NAMALWA (cell line): ENCODE measurements at places on chromosomes 12 and 14.
A peak's percentile ranks its signal among the peaks of the same experiment; 100 is the strongest.

DNA sequence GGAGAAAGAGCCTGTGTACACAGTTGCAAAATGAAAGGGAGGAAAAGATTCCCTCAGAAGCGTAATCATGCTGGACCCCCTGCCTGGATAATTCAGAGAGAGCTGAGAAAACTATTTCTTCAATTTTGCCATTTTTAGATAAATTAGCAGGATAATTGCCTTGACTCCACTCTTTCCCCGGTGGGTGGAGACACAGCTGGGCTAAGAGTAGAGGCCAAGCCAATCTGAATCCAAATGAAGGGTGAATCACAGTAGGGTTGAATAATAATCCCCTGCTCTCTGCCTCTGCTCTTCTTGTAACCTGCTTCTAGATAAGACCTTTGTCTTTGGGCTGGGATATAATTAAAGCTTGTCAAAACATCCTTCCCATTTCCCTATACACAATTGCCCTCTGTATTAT is 150.1 kb downstream of the CAPZA3 start:
- no peak for DNase-seq

GRCh38 chr12:70920251-70920851 is at the start of gene PTPRR:
PTPRR (minus strand) TSS chr12:70920738; CDS start chr12:70920390, 348 bp downstream.
- no peak for DNase-seq

- no peak for DNase-seq
These were observed 105.8 kb downstream of the C12orf50 start for GRCh38 chr12:87923361-87923760.

- DNase-seq, result peak; percentile 72
These were observed 172.2 kb upstream of the GZMB start for GRCh38 chr14:24806061-24806678.

DNA sequence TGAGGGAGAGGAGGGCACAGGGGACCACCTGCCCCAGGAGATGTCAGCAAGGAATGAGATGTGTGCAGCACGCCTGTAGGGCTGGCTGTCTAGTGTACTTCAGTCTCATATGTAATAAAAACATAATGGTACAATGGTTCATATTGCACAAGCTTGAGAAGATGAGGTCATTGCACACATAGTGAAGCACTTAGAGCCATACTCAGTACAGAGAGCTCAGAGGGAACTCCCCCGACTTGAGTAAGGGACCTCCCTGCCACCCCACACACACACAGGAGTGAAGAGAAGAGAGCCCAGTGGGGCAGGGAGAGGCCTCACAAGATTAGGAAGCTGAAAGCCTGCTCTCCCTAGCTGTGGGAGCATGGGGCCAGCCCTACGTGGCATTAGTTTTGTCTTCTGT is 61.5 kb downstream of the SLC6A12 start:
- DNase-seq, result no peak

- DNase-seq, result peak; percentile 35
These were observed 27.7 kb upstream of the CALM1 start for GRCh38 chr14:90368946-90369721.

DNA sequence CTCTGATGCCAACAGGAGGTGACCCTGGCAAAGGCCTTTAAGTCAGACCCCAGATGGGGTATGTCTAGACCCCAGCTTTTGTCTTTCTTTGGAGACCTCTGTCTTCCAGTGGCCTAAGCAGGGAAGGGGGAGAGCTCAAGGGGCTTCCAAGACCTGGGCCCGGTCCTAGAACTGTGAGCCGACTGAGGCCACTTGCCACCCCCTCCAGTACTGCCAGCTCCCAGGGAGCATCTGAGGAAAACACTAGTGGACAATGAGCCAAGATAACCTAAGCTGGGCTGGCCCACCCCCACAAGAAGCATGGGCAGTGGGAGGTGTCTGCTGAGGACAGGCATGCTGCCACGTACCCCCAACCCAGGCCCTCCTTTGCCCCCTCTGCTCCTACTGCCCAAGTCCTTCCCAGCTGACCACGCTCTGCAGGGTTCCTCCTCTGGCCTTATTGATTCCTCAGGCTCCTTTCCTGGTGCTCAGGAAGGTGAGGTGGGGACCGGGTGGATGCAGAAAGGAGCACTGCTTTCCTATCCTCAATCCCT is 21.1 kb downstream of the VDR start:
- DNase-seq, result no peak

DNA sequence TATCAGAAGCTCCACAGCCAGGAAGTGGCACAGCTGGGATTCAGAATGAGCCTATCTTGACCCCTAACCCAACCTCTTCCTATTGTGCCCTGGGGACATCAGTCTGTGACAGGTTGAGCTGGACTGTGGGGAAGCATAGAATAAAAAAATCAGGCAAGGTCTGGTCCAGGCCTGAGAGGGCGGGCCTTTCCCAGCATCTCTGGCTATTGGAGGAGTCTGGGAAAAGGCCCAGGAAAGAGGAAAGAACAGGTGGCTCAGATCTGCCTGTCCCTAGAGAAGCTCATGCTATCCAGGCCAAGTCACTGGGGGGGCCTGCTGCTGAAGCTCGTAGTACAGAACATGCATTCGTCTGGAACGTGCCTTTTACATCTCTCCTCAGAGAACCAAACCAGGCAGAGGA is 100.5 kb downstream of the PPM1H start:
- DNase-seq, result no peak

DNA sequence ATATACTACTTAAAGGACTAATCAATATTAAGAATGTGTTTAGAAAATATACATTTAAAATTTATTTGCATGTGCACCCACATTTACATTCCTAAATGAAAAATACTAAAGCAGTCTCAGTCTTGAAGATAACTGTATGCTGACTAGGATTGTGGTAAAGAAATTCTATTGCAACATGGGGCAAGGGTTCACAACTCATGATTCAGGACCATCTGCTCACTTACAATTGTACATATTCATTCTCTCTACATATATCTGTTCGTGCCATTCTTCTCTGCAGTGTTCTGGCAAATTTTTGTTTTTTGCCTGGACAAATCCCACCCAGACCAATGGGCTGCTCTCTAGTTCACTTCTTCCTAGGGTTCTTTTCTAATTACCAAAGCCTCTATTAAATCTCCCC is 417.2 kb upstream of the NOVA1 start:
- no peak for DNase-seq

- DNase-seq, result no peak
These were observed 20.3 kb downstream of the MTA1 start for GRCh38 chr14:105439710-105440553.

GRCh38 chr14:42715316-42715715 is 1108.6 kb downstream of the LRFN5 start:
- no peak for DNase-seq

- DNase-seq, result no peak
These were observed 17.9 kb downstream of the CPM start for GRCh38 chr12:68915055-68915454.

DNA sequence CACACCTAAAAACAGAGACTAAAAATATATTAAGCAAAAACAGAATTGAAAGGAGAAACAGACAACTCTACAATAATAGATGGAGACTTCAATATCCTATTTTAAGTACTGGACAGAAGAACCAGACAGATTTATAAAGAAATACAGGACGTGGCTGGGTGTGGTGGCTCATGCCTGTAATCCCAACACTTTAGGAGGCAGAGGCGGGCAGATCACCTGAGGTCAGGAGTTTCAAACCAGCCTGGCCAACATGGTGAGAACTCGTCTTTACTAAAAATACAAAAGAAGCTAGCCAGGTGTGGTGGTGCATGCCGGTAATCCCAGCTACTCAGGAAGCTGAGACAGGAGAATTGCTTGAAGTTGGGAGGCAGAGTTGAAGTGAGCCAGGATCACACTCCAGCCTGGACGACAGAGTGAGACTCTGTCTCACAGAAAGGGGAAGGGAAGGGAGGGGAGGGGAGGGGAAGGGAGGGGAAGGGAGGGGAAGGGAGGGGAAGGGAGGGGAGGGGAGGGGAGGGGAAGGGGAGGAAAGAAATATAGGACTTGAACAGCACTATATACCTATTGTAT is 53.0 kb downstream of the CDK17 start:
- DNase-seq, result no peak

- no peak for DNase-seq
These were observed 18.6 kb downstream of the TBK1 start for GRCh38 chr12:64470495-64470894.

GRCh38 chr12:22935090-22935489 is 310.1 kb downstream of the ETNK1 start:
- no peak for DNase-seq

- DNase-seq, result peak; percentile 32
These were observed 222.5 kb upstream of the CNTN1 start for GRCh38 chr12:40469736-40470135.

- DNase-seq, result no peak
These were observed 6.9 kb upstream of the CLEC4E start for GRCh38 chr12:8547645-8548044.

DNA sequence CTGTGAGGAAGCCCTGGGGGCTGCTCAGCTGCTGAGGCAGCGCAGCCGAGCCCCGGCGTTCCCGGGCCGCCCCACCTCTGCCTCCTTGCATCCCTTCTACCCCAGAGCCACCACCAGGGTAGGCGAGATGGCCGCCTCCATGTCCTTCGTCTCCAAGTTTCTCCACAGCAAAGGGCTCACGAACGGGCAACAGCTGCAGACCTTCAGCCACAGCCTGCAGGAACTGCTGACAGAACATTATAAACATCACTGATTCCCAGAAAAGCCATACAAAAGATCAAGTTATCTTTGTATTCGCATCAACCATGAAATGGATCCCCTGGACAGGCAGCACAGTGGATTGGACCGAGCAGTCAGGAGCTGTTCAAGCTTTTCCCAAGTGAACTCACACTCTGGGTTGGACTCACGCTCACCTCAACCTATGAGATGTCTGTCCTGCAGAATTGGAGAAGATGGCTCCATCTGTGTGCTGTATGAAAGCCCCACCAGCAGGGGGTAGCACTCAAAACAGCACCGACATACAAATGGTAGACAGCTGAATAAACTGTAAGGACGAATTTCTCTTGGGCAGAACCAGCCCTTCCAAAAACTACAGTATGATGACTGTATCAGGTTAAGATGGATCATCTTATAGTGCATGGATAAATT is 19.4 kb upstream of the A2M start:
- DNase-seq, result peak; percentile 64

- DNase-seq, result no peak
These were observed 374.2 kb downstream of the NAV3 start for GRCh38 chr12:78204926-78205325.

GRCh38 chr12:125533434-125534029 is 468.3 kb downstream of the AACS start:
- DNase-seq, result peak; percentile 49

DNA sequence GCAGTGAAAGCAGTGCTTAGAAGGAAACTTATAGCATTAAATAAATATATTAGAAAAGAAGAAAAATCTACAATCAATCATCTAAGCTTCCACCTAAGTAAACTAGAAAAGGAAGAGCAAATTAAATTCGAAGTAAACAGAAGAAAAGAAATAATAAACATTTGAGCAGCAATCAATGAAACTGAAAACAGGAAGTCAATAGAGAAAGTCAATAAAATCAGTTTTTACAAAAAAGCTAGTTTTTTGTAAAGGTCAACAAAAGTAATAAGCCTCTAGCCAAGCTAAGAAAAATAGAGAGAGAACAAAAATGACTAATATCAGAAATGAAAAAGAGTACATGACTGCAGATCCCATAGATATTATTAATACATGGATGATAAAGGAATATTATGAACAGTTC is 34.2 kb upstream of the KTN1 start:
- DNase-seq, result no peak

DNA sequence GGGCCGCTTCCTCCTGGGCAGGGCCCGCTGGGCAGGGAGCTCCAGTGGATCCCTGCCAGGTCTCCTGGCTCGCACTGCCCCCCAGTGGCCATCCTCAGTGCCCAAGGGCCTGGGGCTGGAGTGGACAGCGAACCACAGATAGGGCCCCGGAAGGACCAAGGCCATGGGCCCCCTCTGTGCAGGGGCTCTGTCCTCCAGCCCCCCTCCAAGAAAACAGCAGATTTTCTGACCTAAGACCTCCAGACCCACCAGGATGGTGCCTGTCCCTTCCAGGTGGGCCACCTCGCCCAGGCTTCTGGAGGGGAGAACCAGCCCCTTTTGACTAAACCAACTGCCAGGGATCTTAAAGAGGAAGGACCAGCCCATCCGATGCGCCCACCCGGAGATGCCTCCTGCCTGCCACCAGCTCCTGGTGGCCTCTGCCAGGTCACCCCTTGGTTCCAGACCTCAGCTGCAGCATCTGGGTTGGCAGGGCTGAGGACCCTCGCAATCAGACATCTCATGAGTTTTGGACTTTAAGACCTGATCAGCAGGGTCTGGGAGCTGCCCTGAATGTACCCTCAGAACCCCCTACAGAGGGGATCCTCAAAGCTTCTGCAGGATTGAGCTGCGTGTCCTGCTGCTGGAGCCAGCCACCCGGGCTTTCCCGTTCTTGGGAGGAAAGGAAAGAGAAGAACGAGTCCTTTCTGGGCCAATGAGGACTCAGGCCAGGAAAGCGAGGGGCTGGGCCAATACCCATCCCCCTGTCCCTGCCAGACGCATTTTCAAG is 325.8 kb upstream of the DIO3 start:
- peak; percentile 32 for DNase-seq

DNA sequence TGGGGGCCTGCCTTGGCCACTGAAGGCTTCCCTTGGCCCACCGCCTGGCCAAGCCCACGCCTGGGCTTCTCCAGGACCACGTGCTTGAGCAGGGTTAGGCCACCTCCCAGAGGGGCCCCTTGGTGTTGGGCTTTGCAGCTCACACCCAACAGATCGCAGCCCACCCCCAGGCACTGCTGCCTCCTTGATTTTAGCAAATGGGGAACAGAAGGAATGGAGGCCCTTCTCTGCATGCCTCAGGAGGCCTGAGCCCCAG is 23.3 kb downstream of the RAB35 start:
- DNase-seq, result no peak

GRCh38 chr14:101467181-101467926 is 93.9 kb upstream of the DIO3 start:
- DNase-seq, result no peak

DNA sequence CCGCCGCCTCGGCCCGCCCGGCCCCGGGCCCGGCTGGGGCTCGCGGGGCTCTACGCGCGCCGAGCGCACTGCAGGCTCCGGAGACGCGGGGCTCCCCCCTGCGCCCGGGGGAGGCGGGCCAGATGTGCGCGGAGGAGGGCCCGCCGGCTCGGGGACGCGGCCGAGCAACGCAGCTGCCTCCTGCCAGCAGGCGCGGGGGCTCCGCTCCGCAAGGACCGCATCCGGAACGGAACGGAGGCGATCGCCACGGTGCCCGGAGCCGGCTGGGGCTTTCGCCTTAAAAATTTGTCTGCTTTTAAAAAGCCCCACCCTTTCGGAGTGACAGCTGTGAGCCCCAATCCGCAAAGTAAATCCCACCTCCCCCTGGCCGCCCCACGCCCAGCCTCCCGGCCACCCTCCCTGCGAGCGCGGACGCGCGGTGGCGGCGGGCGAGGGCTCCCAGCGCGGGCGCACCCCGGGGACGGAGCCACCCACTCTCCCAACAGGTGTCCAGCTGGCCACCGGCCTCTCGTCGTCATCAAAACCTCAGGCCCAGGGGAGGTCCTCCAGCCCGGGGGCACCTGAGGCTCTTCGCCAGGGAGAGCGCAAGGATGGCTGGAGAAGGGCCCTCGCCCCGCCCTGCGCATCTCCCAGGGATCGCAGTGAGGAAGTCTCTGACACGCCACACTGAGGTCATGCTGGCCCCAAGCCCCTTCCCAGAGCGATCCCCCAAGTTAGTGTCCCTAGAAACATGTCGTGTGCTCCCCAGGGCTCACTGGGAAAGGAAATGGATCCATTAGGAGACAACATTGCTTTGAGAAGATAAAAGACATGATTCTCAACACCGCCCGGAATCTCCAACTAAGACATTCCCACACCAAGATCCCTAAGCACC is at the start of gene TMEM132D:
TSS of gene TMEM132D (minus strand) at position 70 of the 874 bp plus-strand sequence.
- no peak for DNase-seq
